ENCODE measurements at places on chromosomes 2 and 18. TPM values are rescaled to one million over a fixed set of nuclear protein-coding genes. Genes with fewer than 3 reads are reported as not detected.

SCN3A gene
- total RNA-seq, result 6.1 TPM

LRP2 gene
- total RNA-seq, result 0.26 TPM

SLC4A5 gene
- total RNA-seq, result 3.8 TPM

HTRA2 gene
- total RNA-seq, result 25.1 TPM

RTP5 gene
- total RNA-seq, result not detected

SAP130 gene
- 5.5 TPM for total RNA-seq

TMEM17 gene
- 2.6 TPM for total RNA-seq

PTMA gene
- 778 TPM for total RNA-seq

RBM43 gene
- 14.7 TPM for total RNA-seq

RBKS gene
- total RNA-seq, result 1.3 TPM

CD8B2 gene
- 0.37 TPM for total RNA-seq

Measured in urinary bladder (tissue), 4 donors.